ENCODE measurements at places on chromosomes 16 and 17.
A peak's percentile ranks its signal among the peaks of the same experiment; 100 is the strongest.

DNA sequence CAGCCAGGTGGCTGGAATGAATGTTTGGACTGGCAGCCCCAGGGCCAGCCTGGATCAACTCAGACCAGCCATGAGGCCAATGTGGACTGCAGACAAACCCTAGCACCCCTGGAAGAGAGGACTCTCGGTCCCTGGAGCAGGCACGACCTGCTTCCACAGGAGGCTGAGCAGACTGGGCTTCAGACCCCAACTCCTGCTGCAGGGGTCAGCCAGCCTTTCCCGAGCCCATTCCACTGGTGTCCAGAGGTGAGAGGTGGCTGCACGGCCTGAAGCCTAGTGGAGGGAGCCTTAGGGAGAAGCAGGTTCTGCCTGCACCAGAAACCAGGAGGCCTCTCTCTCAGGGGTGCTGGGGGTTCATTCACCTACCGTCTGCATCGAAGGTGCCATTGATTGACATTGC, 97.1 kb downstream of the CPPED1 start:
- DNase-seq: no peak

DNA sequence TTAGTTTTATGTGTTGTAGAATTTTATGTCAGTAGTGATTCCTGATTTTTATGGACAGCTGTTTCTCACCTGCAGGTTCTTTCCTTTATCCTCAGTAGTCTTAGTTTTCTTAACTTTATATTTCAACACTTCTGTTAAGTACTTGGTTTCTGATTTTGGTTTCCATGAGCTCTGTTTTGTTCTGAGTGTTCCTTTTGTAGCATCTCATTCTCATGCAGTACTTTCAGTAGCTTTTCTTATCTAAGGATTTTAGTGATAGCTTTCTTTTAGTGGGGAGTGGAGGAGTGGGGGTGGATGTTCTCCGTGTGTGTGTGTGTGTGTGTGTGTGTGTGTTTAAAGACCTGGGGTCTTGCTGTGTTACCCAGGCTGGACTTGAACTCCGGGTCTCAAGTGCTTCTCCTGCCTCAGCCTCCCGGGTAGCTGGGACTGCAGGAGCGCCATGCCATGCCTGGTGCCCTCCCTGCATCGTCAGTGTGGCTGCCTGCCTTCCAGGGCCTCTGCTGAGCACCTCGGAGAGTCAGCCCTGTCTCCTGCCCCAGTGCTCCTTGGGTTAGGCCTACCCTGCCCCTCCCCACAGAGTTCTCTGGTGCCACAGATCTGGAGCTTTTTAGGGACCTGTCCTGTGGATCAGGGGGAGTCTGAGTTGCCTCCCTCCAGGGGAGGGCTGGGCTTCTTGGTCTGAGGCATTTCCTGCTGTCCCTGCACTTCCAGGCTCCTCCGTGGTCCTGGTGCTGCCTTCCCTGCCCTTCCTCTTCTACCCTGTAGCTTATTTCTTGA, 4.3 kb upstream of the ZNF750 start:
- no peak for DNase-seq

GRCh38 chr17:80177986-80178595, 8.3 kb downstream of the CARD14 start:
- DNase-seq: no peak

GRCh38 chr17:57949649-57950048, 5.6 kb downstream of the CUEDC1 start:
- DNase-seq: no peak

DNA sequence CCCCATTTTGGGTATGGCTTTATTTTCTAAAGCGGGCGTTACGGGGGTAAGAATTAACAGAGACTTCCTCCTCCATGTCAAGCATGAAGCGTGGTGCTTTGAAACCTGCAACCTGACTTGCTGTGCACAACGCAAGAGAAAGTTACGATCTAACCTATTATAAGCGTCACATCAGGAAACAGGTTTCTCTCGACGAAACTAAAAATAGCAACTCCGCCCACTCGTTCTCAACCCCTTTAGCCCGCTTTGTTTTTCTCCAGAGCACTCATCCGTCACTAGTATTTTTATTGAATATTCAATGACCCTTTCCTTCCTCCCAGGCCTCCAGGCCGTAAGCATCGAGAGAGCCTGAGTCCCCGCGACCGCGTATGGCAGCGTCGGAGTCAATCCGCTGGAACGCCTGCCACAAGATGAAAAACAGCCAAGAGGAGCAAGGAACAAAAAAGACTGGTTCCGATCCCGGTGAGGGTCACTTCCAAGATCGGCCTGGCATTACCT, 555 bp downstream of the NUP88 start:
- DNase-seq: no peak

GRCh38 chr16:30040221-30040620, 9.2 kb upstream of the TLCD3B start:
- no peak for DNase-seq

DNA sequence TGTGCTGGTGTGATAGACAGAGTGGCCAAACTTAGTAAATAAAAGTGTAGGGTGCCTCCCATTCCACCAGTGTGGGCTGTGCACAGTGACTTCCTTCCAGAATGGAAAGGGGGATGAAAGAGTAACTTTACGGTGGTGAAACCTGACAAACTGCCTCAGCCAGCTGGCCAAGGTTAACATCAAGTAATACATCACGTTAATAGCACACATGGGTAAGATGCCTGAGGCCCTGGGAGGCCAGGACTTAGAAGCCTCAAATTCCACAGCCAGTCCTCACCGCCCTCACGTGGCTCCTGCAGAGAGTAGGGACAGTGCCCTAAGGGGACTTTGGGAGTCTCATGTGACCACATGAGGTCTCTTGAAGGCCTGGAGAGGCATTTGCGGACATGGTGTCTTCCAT, 14.1 kb downstream of the RMI2 start:
- peak; percentile 58 for DNase-seq

GRCh38 chr16:24507959-24508480, 31.3 kb upstream of the RBBP6 start:
- no peak for DNase-seq

DNA sequence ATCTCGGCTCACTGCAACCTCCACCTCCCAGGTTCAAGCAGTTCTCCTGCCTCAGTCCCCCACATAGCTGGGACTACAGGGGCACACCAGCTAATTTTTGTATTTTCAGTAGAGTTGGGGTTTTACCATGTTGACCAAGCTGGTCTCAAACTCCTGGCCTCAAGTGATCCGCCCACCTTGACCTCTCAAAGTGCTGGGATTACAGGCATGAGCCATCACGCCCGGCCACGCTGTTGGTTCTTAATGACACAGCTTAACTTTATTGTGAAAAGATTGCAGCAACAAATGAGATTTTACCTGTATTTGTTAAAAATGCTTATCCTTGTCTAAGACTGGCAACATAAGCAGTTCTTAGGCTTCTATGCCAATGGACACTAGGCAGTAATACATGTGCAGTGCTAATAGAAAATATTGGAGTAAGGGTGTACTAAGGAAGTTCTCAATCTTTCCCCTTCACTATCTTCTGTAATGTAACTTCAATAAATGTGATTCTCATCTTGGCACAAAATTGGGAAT, 2.9 kb downstream of the UBB start:
- no peak for DNase-seq
